ENCODE measurements at places on chromosomes 6 and 20.

- no peak for DNase-seq
These were observed 213.7 kb upstream of the CITED2 start for GRCh38 chr6:139588076-139588639.

DNA sequence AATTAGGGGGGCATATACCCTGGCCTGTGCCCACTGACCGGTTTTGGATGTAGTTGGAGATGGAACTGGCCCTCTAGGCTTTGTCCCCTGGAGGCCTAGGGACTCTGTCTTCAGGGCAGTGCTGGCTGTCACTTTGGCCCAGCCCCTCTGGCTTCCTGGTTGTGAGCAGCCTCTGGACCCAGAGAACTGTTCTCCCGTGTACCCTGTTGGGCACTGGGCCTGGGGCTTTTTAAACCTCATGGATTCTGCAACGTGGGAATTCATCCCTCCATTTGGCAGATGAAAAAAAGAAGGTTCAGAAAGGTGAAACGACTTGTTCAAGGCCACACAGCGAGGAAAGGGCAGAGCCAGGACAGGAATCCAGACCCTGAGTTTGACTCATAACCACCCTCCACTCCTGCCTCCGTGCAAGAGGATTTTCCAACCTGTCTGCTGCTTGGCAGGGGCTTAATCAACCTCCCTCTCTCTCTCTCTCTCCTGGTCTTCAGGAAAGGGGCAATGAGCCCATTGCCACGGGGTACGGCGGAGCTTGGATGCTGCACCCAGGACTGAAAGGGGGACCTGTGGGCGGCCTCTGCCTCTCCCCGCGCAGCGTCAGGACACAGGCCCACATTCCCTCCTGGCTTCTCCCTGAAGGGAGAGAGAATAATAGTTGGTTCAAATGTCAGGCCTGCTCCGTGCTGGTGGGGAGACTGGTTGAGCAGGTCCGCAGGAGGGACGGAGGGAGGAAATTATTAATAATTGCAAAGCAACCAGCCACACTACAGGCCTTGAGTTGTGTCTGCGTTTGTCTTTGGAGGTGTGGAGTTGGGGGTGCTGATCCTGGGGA is 56.0 kb downstream of the CEBPB start:
- no peak for DNase-seq

DNA sequence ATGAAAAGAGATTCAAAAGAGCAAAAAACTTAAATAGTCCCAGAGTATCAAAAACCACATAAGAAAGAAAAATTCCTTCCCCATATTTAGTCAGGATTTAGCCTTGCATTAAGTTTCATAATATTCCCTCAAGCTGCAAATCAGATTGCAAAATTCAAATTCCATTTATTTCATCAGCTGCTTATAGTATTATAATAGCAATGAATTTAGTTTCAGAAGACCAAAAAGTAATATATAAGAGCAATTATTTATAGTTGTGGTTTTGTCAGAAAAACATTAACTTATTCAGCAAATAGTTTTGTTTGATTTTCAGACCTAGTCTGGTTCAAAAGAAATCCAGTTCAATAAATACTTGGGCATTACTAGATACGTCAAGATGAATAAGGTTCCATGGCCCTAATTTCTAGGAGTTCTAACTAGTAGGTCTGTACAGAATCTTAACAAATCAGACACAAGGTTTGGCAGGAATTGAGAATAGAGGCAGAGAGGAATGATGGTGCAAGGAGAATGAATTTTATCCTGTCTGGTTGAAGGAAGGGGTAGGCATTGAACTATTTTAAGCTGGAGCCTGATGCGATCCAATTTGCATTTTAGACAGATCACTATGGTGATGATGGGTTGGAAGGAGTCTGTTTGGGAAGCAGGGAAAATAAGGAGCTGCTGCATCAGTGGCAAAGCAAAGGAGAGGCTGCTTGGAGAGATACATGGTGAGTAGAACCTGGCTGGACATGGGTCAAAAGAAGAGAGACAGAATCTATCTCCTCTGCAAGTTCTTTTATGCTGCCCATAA is 163.9 kb upstream of the STXBP5 start:
- DNase-seq: no peak

- no peak for DNase-seq
These were observed 20.7 kb upstream of the AIG1 start for GRCh38 chr6:143040018-143040417.

DNA sequence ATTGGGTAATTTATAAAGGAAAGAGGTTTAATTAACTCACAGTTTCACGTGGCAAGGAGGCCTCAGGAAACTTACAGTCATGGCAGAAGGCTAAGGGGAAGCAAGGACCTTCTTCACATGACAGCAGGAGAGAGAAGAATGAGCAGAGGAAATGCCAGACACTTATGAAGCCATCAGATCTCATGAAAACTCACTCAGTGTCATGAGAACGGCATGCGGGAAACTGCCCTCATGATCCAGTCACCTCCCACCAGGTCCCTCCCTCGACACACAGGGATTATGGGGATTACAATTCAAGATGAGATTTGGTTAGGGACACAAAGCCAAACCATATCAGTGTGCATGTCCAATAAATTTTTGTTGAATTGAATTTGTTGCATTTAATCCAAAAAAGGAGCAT is 52.0 kb downstream of the ECT2L start:
- no peak for DNase-seq

GRCh38 chr6:19999319-20000191 is 162.4 kb downstream of the ID4 start:
- DNase-seq: no peak

DNA sequence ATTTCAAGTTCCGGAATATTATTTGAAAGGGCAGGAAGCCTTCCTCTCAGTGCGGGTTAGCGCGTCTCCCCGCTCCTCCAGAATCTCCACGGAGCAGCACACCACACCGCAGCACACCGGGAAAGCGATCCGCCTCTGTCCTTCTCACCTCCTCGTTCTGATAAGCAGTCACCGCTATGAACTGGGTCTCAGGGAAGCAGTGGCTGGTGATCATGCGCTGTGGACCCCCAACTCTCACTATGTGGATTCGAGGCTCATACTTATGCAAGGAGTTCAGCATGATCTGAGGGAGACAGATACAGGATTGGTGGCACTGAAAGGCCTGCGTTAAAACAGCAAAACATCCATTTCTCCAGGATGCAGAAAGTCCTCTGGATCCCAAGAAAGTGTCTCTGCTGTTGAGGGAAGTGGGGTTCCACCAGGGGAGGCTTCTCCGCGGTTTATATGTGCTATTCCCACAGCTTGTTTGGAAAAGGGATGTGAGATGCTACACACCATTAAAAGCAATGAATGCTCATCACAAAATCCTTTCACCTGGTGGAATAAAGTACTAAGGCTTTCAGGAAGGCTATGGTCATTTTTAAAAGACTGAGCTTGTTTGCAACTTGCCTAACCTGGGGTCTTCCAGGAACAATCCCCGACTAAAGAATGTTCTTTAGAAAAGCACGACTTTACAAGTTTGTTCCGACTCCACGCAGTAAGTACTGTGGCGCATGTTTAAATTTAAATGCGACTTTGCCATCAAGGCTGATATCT is 1.9 kb downstream of the TBXT start:
- no peak for DNase-seq

DNA sequence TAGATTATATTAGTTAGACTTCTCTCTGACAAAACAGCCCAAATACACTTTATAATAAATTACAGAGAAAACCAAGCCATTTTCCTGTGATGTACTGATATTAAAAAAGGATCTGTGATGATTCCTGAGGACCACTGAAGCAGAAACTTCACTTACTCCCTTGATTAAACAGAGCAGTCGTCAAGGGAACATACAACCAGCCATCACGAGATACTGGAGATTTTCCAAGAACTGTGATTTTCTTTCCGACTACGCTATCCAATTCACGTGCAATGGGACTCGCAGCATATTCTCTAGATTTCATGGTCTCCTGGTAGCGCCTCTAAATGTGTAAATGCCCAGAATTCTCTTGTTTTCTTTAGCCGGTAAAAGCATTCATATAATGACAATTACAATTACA is 377.4 kb downstream of the PHF3 start:
- DNase-seq: no peak

Measured in SJSA1 (cell line).